ENCODE measurements at places on chromosomes 1 and 21.
A peak's percentile ranks its signal among the peaks of the same experiment; 100 is the strongest.

DNA sequence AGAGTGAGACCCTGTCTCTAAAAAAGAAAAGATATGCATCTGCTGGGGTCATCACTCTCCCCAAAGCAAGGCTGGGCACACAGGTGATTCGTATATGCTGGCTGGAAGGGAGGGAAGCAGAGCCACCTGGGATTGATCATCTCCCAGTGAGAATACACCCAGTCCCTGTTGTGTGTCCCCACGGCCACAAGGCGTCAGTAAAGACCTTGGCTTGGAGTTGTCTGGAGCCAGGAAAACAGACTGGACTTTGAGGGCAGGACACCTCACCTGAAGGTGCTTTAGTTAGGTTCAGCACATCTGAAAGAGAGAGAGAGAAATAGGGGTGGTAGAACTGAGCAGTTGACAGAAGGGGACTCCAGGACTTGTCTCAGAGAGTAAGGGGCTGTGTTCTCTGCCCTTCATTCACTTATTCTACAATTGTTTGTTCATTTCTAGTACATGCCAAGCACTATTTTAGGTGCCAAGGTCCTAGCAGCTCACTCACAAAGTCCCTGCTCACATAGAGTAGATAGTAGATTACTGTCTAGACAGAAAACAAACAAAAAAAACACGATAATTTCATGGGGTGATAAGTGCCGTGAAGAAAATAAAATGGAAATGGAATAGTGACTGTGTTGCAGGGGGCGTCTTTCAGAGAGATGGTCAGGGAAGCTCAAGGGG lies 13.5 kb downstream of the CITED4 start:
- peak; percentile 81 for DNase-seq

- no peak for DNase-seq
Observed at GRCh38 chr1:216350186-216350585, 73.1 kb downstream of the USH2A start.

DNA sequence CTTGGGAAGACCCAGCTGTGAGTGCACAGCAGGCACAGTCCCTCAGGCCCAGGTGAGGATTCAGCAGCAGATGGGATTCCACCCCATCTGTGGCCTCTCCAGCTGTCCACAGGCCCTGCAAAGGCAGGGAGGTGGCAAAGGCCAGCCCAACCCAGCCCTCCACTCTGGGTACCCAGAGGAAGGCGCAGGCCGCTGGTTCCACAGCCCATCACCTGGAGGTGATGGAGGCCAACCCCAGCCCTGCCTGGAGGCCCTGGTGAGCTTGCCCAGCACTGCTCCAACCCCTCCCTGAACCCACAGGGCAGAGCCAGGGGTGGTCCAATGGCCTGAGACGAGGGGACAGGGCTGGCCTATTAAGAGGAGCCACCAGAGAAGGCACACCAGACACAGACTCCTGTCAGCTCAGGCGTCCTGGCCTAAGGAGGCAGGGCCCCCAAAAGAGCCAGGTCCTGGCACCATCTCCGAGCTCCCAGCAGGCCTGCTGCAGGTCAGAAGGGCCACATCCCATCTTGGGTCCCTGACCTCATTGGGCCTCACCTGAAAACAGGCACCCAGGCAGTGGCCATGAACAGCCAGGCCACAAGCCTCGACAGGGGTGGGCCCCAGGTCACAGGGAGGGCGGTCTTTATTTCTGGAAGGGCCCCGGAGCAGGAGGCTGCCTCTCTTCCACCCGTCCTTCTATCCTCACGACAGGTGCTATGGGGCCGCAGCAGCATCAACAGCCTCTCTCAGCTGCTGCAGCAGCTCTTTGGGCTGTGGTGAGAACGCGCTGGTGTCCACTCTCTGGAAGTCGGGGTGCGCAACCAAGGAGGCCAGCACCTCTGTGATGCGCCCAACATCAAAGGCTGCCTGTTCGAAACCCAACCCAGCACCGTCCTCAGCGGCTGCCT lies 3.2 kb downstream of the JMJD4 start:
- DNase-seq = no peak

DNA sequence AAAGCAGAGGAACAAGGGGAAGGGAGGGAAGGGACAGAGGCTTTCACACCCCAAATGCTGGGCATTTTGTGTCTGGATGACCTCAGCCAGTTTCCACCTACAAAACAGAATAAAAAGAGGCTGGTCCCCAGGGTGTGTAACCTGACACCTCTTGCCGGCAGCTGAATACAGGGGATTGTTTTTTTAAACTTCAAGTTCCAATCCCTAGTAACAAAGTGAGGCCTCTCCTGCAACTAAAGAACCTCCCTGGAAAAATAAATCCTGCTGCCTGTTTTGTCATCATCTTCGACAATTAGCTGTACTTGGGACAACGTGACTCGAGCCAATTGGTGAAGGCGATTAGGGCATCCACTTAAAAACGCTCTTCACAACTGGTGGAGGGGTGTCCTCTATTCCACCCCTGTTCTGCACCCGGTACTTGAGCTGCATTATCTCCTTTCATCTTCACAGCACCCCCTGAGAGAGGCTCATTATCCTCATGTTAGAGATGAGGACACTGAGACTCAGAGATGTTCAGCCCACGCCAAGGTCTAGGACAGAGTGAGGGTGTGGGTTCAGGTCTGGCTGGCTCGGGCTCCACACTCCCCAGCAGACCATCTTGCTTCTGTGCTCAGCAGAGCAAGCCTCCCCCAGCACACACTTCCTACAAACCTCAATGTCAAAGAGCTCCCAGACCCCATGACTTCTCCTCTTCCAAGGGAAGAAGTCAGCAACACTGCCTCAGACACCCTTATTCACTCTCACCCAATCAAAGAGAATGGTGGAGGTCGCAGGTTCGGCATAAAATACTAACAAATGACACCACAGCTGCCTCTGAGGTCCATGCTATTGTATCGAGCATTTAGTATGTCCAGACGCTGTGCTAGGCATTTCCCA lies 15.2 kb downstream of the ITPKB start:
- peak; percentile 85 for DNase-seq

GRCh38 chr1:39960431-39960958 lies 5.5 kb downstream of the MFSD2A start:
- peak; percentile 48 for DNase-seq

- no peak for DNase-seq
Observed at GRCh38 chr1:161359291-161359690, 8.4 kb downstream of the CFAP126 start.

DNA sequence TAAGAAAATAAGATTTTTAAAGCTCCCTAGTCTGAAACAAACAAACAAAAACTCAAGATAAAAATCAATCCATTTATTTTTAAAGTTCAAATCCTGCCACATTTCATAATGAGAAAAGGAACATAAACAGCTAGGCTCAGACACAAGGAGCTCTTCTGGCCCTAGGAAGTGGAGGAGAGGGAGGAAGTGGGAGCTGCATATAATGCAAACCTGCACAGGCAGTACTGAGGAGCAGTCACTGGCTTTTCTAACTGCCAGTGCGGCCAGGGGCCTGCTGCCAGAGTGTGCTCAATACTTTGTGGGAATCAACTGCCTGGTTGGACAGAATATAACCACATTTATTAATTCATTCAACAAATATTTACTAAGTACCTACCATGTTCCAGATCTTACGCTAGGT lies 139.8 kb upstream of the SPATA6 start:
- no peak for DNase-seq

DNA sequence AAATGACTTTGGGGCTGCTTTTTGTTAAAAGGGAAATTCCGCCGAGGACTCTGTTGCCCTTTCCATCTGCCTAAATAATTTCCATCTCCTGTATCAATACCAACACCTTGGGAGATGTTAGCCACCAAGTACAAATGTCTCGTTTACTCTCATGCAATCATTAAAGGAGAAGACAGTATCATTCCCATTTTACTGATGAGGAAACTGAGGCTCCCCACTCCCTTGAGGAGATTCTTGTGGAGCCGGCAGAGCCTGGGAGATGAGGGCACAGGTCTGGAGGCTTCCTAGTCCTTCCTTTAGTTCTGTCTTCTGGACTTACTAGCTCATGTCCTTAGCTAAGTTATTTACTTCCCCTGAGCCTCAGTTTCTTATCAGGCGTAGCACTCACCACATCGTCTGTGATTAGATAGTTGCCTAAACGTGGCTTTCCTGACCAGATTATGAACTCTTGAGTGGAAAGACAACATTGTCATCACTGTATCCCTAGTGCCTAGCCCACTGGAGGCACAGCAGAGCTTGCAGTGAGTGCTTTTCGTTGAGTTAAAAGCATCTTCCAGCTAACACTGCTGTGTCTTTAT lies 81.6 kb downstream of the ADSS2 start:
- DNase-seq = no peak

DNA sequence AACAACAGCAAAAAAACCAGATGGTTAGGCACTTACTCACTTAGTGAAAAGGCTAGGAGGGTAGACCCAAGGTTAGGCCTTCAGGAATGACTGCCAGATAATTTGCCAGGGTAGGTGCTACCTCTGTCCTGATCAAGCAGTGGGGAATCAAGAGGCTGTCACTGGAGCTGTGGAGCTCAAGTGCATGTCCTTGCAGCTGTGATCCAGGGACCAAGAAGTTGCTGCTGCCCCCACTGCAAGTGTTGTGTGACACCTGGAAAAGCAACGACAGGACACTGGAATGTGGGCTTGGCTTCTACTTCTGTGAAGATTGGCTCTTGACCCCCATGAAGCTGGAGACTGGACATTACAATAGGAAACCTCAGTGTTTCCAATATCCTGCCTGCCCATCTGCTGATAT lies 72.1 kb downstream of the PEX14 start:
- no peak for DNase-seq

DNA sequence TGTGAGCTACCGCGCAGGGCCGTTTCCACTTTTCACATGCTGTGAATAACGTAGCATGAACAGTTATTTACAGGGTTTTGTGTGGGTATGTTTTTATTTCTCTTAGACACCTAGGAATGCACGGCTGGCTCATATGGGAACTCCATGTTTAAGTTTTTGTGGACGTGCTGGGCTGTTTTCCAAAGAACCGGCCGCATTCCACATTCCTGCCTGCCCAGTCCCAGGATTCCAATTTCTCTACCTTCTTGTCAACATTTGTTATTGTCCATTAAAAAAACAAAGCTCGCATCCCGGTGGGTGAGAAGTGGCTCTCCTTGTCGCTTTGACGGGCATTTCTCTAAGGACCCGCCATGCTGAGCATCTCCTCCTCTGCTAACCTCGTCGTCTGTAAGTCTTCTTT lies 47.1 kb upstream of the LRRC3 start:
- no peak for DNase-seq

DNA sequence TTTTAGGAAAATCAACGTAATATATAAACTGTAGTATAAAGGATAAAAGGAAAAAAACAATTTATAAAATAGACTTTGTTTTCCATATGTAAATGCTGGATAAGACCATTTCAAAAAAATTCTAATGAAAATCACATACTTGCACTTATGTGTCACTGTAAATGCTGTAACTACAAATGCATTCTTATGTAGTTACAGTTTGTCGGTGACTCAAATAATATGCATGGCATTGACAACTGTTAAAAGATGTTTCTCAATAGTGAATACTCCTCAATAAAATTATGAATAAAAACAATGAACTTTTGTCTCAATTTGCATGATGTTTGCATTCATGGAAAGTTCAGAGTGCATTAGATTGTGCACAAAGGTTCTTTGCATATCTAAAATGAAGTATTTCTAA lies 614.0 kb upstream of the CHRM3 start:
- DNase-seq = no peak

- peak; percentile 94 for DNase-seq
Observed at GRCh38 chr1:85406887-85407533, 57.9 kb downstream of the DDAH1 start.

DNA sequence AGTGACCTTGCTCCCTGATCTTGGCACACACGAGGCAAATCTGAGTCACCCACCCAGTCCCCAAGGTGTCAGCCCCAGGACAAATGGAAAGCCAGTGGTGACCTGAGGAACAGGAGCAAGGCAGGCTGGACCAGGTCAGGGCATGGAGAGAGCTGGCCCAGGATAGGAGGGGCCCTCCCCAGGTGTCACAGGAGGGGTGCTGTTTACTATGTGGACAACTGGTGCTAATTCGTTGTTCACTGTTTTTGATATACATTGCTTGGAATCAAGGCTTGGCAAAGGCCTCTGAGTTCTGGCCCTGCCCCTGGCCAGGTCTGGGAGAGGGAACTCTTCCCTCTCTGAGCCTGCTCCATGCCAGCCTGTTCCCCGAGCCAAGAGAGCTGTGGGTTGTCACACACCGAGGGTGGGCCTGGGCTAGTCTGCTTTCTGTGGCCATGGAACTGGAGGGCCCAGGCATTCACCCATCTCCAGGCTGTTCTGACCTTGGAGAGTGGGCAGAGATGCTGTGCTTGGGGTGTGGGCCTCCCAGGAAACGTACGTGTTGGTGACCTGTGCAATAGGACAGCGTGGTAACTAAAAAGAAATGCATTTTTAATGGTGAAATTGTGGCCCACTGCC lies 41.8 kb downstream of the CRYAA start:
- DNase-seq = no peak

GRCh38 chr1:181352695-181353094 lies 130.6 kb upstream of the CACNA1E start:
- no peak for DNase-seq

DNA sequence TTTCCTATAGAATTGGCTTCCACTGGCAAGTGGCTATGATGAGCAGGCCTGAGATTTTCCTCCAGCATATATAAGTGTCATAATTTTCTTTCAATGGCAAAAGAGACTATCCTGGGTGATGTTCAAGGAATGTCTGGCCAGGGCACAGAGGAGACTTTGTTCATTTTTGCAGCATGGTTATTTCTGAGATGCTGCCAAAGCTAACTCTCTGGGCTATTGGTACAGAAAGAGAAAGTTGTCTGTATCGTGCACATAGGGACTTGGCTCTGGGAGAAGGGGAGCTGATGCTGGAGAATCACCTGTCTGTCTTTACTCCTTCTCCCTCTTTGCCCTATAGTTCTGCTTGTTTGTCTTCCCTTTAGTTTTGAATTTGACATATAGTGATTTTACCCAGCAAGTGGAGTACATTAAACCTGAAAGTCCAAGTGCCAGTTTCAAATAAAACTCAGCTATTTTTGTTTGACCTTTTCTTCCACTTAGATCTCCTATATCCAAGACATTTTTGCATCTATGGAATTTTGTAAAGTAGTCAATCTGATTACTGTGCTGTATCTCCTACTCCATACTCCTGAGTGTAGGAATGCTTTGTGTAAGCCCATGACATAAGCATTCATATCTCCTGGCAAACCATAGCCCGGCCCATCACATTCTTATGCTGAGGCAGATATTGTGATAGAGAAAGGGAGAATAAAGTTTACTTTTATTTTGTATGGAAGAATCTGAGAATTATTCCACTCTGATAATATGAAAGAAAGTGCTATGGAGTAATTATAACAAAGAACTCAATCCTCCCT lies 3.9 kb downstream of the FNDC7 start:
- DNase-seq = peak; percentile 49

- DNase-seq = no peak
Observed at GRCh38 chr1:117942293-117942692, 12.8 kb downstream of the WDR3 start.

- no peak for DNase-seq
Observed at GRCh38 chr1:84086189-84086588, 57.9 kb upstream of the PRKACB start.
